ENCODE measurements at places on chromosomes 3 and 15.
A peak's percentile ranks its signal among the peaks of the same experiment; 100 is the strongest.

DNA sequence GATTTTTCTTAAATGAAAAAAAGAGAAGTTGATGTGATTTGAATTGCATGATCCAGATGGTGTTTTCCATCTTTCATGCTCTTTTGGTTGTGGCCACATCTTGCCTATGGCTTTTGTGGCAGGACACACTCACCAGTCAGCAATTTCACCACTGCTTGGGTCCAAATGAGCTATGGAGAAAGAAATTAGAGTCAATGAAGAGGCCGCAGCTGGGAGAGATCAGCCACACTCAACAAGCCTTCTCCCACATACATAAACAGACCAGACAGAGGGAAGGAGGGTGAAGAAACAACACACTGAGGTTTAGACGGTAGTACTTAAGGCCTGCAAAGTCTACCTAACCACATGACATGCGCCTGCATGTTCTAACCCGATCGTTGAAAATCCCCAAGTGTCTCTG, 110.7 kb upstream of the CDIN1 start:
- ATAC-seq = no peak

- ATAC-seq = no peak
These were observed 56.9 kb upstream of the NR2C2 start for GRCh38 chr3:14890476-14890875.

- ATAC-seq = no peak
These were observed 58.5 kb downstream of the ANXA2 start for GRCh38 chr15:60339236-60339635.

GRCh38 chr3:98454929-98455328, 8.1 kb upstream of the OR5K1 start:
- ATAC-seq = no peak

DNA sequence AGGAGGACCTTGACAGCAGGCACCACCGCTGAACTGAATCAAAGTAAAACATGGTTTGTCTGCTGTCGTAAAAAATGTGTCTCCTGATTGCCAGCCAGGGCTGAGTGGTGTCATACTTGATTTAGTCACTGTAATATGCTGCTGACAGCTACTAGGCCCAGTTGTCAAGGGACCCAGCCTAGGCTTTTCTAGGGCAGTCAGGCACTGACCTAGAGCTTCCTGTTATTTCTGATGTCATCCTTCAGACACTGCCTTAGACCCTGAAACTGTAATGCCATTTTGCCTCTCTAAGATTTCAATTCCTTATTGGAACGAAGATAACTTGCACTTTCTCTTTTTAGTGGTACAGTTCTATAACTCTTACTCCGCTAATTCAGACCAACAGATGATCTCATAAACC, 2.6 kb upstream of the MRPL3 start:
- ATAC-seq = no peak

- no peak for ATAC-seq
These were observed 4.7 kb downstream of the LMAN1L start for GRCh38 chr15:74817370-74817737.

- no peak for ATAC-seq
These were observed 81.8 kb downstream of the USP13 start for GRCh38 chr3:179734497-179735281.

DNA sequence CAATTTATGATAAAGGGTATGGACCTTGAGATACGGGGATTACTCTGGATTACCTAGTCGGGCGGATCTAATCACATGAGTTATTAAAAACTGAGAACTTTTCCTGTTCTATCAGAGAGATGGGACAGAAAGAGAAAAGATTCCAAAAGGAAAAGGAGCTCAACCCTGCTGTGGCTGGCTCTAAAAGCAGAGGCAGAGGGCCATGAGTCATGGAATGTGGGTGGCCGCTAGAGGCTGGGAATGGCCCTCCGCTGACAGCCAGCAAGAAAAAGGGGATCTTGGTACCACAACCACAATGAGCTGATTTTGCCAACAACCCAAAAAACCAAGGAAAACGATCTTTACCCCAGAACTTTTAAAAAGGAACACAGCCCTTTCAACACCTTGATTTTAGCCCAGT, 210.0 kb downstream of the MAGI1 start:
- no peak for ATAC-seq

DNA sequence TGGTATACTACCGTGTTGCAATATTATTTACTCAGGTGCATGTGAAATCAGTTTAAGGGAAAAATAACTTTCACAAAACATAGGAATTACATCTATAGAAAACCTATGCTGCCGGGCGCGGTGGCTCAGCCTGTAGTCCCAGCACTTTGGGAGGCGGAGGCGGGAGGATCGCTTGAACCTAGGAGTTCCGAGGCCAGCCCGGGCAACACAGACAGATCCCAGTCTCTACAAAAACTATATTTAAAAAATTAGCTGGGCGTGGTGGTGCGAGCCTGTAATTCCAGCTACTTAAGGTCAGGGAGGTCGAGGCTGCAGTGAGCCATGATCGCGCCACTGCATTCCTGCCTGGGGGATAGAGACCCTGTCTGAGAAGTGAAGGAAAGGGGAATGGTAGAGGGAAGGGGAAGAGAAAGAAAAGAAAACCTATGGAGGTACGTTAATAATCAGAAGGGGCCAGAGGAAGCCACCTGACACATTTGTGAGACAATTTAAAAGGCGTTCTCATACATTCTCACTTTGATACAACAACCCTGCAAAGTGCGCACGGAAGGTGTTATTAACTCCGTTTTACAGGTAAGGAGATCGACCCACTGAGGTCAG, 456 bp upstream of the TMEM62 start:
- ATAC-seq = no peak

DNA sequence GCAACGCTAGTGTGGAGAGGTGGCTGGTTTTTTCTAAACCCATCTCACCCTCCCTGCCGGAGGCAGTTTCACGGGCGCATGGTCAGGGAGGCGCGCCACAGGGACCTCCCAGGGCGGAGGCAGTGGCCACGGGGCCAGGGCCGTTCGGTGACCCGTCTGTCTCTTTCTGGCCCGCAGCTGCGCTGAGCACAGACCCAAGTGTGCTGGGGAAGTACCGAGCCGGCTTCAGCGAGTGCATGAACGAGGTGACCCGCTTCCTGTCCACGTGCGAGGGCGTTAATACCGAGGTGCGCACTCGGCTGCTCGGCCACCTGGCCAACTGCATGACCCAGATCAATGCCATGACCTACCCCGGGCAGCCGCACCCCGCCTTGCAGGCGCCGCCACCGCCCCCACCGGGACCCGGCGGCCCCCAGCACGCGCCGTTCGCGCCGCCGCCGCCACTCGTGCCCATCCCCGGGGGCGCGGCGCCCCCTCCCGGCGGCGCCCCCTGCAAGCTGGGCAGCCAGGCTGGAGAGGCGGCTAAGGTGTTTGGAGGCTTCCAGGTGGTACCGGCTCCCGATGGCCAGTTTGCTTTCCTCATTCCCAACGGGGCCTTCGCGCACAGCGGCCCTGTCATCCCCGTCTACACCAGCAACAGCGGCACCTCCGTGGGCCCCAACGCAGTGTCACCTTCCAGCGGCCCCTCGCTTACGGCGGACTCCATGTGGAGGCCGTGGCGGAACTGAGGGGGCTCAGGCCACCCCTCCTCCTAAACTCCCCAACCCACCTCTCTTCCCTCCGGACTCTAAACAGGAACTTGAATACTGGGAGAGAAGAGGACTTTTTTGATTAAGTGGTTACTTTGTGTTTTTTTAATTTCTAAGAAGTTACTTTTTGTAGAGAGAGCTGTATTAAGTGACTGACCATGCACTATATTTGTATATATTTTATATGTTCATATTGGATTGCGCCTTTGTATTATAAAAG, 1.8 kb downstream of the HES1 start:
- ATAC-seq = peak; percentile 31

DNA sequence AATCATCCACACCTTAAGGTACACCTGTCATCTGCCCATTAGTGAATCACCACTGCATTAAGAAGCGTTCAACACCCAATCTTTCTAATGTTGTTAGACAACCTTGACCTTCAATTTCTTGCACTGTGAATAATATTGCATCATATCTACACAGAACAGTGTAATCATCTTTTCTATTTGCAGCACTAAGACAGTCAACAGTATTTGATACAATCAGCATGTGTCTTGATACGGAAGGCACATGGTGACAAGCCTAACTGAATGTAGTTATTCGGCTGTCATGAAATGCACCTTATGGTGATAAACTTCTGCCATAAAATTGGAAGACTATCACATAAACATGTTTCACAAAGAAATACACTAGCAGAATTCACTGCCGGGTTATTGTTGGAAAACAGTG, 253.9 kb upstream of the THRB start:
- no peak for ATAC-seq

DNA sequence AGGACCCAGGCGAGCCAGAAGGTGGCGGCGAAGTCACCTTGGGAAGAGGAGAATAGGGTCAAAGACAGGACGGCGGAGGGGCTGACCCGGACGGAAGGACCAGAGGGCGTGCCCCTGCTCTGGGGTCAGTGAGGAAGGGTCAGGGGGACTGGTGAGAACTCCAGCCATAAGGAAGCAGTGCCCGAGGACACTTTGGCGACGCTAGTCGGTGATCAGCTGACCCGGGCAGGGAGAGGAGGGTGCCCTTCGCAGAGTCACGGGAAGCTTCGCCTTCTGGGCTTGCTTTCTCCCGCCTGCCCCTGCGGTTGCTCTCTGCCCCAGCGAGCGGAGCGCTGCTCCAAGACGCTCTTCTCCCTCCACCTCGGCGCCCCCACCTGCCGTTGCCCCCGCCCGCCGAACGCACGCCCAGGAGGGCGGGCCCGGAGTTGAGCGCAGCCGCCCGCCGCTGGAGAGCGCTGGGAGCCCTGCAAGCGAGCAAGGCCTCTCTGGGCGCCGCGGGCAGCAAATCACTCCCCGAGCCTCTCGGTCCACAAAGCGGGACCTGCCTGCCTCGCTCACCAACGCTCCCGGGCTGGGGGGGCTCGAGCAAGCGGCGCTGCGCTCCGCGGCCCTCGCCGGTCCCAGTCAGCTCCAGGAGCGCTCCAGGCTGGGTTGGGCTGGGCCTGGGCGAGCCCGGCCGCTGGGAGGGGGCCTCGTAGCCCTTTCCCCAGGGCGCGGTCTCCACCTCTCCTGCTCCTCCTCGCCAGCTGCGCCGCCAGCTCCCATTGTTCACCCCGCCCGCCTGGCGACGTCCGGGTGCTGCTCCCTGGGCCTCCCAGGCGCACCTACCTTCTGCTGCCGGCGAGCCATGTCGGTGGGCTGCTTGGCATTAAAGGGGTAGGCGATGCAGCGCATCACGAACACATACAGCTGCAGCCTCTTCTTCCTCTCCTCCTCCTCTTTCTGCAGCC, 1.2 kb downstream of the CADPS start:
- no peak for ATAC-seq

DNA sequence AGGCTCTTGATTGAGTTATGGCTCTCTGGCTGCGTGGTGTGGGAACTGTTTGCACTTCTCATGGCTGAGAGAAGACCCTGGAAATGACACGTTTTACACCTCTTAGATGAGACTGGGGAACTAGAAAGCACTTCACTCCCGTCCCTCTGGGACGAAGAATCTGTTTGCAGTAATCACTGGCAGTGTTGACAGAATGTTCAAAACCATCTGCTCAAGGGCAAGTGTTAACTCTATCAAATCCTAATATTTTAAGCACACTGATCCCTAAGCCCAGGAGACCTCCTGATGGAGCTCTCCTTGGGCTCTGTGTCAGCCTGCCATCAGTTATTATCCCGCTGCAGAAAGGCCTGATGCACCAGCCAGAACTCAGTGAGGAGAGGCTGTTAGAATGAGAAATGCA, 323.8 kb upstream of the DNAJC19 start:
- ATAC-seq = no peak

DNA sequence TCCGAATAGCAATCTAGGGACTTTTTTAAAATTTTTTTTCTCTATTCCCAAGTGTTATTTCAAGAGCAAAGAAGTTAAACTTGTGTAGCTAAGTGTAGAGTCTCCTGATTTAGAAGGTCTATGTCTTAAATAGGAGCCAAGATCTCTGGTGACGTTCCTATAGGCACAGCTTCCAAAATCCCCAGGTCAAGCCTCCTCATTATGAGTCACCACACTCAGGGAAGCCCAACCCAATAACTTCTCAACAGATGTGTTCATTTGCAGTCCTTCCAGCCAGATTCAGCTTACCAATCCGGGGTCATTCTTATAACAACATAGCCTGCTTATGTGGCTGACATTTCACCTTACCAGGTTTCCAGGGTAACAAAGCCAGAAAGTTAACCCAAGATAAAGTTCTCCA, 270.3 kb downstream of the IL5RA start:
- ATAC-seq = no peak

GRCh38 chr3:108728934-108729333, 28.3 kb downstream of the RETNLB start:
- ATAC-seq = peak; percentile 76

GRCh38 chr3:42025370-42026138, 63.7 kb upstream of the ULK4 start:
- ATAC-seq = no peak

GRCh38 chr3:137946356-137946973, 63.5 kb upstream of the CLDN18 start:
- ATAC-seq = no peak

DNA sequence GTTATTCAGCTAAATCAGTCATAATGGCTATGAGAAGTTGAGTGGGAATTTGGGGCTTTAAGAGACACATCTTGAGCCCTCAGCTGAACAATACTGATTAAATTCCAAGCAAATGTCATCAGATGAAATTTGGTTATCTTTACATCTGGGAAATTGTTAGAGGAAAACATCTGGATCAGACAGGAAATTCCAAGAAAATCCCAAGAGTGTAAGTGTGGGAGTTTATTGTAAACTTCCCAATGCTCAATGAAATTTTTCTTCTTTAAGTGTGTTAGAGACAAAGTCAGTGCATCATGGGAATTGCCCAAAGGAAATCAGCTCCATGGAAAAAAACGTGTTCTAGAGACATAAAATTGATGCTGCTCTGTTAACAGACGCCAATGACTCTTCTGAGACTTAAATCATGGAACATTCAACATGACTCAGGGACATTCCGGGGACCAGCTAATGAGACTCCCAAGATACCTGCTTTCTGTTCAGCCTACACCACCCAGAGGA, 19.8 kb upstream of the DCLK3 start:
- ATAC-seq = no peak

DNA sequence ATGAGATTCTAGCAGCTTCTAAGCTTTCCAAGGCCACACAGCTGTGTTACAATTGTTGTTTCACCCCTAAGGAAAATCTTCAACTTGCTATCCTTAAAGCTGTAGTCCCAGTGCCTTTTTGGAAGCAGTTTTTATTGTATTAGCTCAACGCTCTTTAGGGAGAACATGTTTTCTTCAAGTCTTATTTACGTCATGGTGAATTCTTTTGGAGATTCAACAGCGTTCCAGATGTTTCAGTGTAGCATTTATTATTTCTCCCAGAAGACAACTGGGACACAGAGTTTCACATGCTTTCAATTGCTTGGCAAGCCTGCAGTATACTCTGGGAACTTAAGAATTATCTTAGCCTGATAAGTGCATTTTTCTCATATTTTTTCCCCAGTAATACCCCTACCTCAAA, 888.3 kb downstream of the PLOD2 start:
- no peak for ATAC-seq

DNA sequence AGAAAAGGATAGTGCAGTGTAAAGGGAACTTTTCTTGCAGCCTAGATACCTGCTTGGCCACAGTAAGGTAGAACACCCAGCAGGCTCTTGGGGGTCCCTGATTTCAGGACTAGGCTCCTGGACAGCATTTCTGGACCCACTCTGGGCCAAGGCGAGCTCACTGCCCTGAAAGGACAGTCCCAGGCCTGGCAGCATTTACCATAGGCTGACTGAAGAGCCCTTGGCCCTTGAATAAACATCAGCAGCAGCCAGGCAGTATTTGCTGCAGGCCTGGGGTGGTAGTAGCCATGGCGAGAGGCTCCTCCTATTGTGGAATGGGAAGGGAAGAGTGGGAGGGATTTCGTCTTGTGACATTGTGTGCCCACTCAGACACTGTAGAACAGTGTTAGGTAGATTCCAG, 529.2 kb downstream of the TUSC7 start:
- ATAC-seq = no peak

- ATAC-seq = peak; percentile 91
These were observed 123.9 kb downstream of the ANO10 start for GRCh38 chr3:43497905-43498365.

Measured in activated CD4-positive, CD25-positive, alpha-beta regulatory T cell treated with anti-CD3 and anti-CD28 coated beads, Interleukin-2, amount 50 U/mL, for 24 hours (primary cell).